SK-N-SH treated with all-trans-retinoic acid at 6 μM for 48 hours (cell line): ENCODE measurements at places on chromosomes 5 and 9.
A peak's percentile ranks its signal among the peaks of the same experiment; 100 is the strongest.

- ATAC-seq: no peak
These were observed 790.8 kb downstream of the BRINP1 start for GRCh38 chr9:118578467-118578866.

DNA sequence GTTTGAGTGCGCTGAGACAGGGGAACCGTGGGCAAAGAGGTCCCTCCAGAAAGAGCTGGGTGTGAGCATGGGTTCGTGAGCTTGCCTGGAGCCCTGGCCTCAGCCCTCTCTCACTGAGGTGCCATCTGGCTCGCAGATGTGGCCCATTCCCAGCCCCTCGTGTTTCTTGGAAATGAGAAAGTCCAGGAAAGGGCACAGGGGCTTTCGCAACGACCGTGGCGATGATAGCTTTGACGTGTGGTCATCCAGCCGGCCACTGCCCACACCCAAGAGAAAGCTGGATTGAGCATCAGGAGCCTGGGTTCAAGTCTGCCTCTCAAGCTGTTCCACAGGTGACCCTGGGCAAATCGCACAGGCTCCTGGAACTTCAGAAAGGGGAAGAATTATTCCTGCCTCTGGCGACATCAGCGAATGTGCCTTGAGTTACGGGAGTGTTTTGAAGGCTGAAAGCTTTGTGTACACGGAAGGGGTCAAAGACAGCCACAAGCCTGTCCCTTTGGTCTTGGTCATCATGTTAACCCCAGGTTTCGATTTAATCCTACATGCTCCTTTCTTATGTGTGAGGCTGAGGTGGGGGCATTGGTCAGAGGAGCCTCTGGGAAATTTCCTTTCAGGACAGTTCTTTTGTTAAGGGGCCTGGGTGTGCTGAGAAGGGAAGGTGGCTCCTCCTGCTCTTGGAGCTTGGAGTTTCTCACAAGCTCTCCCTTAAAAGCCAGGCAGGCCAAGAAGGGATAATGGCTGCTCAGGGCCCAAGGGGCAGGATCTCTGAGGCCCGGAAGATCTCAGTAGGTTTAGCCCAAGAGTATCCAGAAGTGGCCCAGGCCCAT, 41.7 kb upstream of the IL17B start:
- no peak for ATAC-seq

- no peak for ATAC-seq
These were observed 498.6 kb upstream of the TLE4 start for GRCh38 chr9:79073201-79073600.

- ATAC-seq: no peak
These were observed 157.3 kb downstream of the RXRA start for GRCh38 chr9:134483361-134484184.

- no peak for ATAC-seq
These were observed 847.0 kb downstream of the TLE1 start for GRCh38 chr9:80842389-80842788.

- peak; percentile 77 for ATAC-seq
These were observed 473.2 kb downstream of the ENC1 start for GRCh38 chr5:74167206-74167929.

DNA sequence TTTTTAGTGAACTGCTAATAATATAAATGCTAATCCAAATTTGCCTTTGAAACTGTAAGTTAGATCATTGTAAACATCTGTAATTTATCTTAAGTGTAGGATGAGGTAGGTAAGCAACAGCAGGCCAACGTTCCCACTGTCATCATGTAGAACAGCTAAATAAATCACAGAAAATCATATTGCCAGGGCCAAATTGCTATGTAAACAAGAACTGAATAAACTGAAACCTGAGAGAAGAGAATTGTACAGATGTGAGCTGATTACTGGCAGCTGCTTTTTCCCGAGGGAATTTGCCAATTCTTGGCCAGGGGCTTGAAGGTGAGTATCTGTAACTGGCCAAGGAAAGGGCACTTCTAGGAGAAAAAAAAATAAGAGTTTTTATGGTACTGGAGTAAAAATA, 97.6 kb downstream of the CDH10 start:
- no peak for ATAC-seq

GRCh38 chr9:116797276-116797675, 110.2 kb downstream of the TRIM32 start:
- no peak for ATAC-seq

DNA sequence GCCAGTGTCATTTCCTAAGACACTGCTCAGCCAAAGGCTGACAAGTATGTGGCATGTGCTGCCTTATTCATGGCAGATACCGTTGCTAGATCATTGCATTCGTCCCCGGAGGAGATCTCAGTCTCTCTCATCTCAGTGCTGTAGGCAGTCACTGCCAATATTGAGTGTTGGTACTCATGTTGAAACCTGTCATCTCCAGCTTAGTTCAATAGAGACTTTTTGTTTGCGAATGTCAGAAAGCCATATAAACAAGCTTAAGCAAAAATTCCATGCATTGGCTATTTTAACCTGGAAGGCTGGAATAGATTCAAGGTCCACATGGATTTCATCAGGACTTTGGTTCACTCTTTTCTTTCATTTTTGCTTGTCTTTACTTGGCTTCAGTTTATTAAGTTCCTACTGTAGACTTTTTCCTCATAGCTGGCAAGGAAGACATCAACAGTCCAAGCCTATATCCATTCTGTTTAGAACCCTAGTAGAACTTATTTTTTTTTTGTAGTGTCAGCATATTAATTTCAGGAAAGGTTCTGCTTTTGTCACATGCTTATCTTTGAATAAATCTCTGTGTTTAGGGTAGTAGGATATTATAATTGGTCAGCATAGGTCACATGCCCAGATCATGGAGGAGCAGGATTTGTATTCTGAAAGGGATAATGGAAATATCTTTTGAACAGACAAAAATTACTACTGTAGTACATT, 66.8 kb downstream of the FCHO2 start:
- no peak for ATAC-seq

- ATAC-seq: no peak
These were observed 96.1 kb downstream of the OTULIN start for GRCh38 chr5:14760548-14761002.

GRCh38 chr9:78044189-78044588, 12.6 kb upstream of the GNAQ start:
- ATAC-seq: no peak

DNA sequence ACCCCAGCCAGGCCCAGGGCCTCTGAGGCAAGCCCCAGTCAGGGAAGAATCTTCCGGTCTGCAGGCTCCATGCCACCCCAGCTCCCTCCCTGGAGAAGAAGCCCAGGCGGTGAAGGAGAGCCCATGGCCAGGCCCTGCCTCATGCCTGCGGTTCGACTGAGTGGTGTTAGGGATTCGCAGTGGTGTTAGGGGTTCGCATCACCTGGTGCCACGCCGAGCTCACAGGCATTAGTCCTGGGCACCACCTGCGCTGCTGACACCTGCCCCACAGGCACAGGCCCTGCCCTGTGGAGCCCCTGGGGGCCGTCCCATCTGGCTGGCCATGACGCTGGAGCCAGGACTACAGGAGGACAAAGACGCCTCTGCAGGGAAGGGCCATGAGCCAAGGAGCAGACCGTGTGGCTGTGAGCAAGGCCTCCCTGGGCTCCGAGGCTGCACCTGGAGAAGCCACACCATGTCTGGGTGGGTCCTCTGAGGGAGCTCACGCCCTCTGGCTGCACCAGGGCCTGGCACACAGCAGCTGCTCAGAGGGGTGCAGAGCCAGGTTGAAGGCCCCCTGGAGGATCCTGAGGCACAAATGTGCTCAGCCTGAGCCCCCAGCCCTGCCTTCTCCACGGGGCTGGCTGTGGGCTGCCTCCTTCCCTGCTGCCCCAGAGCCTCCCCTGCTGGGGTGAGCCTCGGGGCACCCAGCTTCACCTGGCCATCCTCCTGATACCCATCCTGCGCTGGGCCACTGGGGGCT, 27.6 kb upstream of the RNF130 start:
- ATAC-seq: no peak; the same call in 2 of the 3 replicates

- peak; percentile 1; the same call in 1 of the 3 replicates for ATAC-seq
These were observed 904 bp downstream of the RPL12 start for GRCh38 chr9:127450243-127450760.

GRCh38 chr5:41748631-41749030, 121.6 kb downstream of the OXCT1 start:
- no peak for ATAC-seq
